ENCODE measurements at places on chromosomes 3 and 15.

DNA sequence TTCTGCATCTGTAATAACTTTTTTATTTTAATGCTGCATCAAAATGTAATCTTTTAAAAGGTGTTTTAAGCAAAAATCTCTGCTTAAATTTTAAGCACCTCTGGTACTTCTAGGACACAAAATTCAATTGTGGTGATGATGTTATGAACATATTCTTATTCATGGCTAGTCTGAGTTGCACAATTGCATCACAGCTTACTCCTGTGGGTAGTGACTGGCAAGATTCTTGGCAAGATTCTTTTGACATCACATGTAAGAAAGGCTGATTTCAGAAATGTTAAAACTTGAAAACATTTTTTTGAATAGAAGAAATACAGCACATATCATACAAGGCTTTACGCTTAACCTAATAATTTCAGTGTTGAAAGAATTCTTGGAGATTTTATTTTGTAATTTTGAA is 35.7 kb downstream of the IQCH start:
- DNase-seq, result no peak

DNA sequence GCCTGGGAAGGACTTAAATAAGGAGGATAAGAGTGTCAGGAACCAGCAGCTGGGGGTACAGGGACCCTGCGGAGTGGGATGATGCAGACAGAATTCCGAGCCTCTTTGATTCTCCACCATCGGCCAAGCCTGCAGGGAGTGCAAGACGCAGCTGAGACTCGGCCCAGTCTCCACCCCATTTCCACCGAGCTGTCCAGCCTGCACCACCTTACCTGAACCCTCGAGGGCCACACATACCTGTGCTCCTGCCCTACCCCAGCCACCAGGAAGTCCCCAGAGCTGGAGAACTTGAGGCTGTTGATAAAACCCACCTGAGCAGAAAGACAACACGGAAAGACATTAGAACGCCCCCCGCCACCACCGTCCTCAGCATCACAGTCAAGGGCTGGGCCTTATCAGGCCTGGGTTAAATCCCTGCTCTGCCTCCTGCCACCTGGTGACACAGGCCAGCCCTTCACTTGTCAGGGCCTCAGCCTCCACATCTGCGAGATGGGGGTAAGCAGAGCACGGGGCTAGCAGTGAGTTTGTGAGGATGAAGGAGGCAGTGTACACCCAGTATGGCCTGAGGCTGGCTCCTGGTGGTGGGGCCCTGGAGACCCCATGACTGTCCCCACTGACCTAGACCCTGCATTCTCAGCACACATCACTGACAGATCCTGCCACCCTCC is 8.1 kb downstream of the RRP9 start:
- DNase-seq, result no peak

DNA sequence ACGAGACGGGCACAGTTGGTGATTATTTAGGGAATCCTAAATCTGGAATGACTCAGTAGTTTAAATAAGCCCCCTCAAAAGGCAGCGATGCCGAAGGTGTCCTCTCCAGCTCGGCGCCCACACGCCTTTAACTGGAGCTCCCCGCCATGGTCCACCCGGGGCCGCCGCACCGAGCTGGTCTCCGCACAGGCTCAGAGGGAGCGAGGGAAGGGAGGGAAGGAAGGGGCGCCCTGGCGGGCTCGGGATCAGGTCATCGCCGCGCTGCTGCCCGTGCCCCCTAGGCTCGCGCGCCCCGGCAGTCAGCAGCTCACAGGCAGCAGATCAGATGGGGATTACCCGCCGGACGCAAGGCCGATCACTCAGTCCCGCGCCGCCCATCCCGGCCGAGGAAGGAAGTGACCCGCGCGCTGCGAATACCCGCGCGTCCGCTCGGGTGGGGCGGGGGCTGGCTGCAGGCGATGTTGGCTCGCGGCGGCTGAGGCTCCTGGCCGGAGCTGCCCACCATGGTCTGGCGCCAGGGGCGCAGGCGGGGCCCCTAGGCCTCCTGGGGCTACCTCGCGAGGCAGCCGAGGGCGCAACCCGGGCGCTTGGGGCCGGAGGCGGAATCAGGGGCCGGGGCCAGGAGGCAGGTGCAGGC is 318.0 kb downstream of the FGF12 start:
- DNase-seq, result no peak

- no peak for DNase-seq
Observed at GRCh38 chr3:46460051-46460450, 4.7 kb downstream of the LTF start.

DNA sequence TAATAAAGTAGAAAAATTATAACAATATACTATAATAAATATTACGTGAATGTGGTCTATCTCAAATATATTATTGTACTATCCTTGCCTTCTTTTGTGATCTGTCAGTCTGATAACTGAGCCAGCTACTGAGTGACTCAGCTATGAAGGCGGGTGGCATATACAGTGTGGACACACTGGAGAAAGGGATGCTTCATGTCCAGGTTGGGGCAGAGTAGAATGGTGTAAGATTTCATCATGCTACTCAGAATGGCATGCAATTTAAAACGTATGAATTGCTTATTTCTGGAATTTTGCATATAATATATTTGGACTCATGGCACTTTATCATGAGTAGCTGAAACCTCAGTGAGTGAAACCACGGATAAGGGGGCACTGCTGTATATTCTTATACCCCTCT is 172.9 kb upstream of the TBC1D5 start:
- DNase-seq, result no peak

- DNase-seq, result no peak
Observed at GRCh38 chr3:142604940-142605339, 8.7 kb downstream of the PLS1 start.

DNA sequence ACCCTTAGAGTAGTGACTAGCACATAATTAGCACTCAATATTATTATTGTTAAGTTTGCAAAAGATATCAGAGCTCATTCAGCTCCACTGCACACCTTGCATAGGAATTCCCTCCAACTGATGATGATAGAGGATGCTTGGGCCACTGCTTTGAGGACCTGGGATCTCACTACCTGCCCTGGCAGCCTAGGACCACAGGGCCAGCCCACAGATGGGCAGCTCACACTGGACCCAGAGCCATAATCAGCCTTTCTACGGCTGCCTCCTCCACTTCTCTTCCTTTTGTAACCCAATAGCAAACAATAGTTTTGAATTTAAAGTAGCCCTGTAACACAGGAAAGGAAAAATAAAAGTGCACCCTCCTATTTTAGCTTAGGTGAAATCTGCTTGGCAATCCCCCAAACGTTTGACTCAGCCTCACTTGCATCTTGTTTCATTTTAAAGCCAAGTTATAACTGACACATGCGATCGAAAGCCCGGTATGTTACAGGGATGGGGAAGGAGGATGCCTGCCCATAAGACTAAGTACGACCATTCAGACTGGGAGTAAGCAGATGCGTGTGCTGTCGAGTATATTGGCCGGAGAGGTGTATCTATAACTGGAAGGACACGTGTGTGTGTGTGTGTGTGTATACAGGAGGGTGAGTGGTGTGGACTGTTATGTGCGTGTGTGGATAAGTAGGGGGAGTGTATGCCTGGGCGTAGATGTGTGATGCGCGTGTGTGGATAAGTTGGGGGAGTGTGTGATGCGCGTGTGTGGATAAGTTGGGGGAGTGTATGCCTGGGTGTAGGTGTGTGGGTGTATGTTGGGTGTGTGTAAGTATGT is 65.9 kb downstream of the CPN2 start:
- no peak for DNase-seq

DNA sequence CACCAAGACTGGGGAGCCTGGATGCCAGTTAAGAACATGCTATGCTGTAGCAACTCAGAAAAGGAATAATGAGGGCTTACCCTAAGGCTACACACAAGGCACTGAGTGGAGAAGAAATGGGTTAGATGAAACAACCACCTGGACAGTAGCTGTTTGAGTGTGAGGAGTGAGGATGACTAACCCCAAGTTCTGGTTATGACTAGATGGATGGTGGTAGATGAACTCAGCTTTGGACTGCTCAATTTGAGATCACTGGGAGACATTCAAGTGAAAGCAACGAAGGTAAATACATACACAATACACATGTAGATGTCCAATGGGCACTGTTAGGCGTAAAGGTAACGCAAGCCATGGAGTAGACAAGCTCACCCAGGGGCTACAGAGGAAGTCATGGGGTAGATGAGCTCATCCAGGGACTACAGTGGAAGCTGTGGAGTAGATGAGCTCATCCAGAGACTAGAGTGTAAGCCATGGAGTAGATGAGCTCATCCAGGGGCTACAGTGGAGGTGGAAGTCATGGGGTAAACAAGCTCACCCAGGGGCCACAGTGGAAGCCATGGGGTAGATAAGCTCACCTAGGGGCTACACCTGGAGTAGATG is 98.3 kb downstream of the ANO10 start:
- DNase-seq, result no peak

- DNase-seq, result no peak
Observed at GRCh38 chr3:179921500-179921899, 115.2 kb downstream of the PEX5L start.

- no peak for DNase-seq
Observed at GRCh38 chr15:75346796-75347221, at the start of gene NEIL1. NEIL1 (plus strand) TSS chr15:75347039; CDS start chr15:75348906, 1,867 bp downstream.

- DNase-seq, result no peak
Observed at GRCh38 chr3:131082246-131082645, 55.6 kb downstream of the NEK11 start.

- DNase-seq, result peak; percentile 47
Observed at GRCh38 chr3:113948015-113948917, 453 bp downstream of the ZDHHC23 start.

DNA sequence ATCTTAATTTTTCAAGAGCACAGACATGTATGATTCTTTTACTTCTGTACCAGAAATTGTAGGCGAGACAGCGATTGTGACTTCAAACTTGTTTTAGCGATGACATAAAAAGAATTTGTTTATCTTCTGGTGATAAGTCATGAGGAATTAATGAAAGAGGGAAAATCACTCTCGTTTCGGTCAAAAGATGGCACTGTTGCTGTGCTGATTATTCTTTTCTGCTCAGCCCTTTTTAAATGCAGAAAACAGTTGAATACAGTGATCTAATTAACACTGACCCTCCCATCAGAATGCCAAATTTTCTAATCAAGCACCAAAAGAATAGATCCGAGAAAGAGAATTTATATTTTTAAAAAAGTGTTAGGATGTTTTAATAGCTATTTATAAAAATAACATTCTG is 52.6 kb downstream of the NSUN3 start:
- no peak for DNase-seq

DNA sequence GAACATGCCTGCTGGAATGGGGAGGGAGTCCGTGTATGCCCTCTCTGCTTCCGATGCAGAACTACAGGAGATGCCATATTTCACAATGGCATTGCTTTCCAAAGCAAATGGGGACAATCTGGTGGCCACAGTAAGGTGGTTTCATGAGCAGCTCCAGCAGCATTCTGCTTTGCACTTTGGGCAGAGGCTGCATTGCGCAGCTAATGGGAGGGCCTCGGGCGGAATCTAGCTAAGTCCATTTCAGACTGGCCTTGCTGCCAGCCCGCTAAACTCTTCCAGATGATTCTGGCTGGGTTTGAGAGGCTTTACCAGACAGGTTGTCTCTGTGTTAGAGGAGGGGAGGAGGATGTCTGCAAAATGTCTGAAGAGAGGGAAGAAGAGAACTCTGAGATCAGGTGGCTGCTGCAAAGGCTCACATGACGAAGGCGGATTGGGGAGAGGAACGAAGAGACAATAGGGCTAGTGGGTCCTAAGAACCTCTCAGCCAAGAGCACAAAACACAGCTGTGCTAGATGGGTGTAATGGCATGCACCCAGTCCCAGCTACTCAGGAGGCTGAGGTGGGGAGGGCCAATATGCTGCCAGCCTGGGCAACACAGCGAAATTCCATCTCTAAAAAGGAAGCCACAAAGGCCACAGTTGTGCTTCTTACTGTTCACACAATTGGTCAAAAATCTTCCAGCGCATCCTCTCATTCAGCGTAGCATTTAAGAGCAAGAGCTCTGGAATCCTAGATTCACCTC is 63.7 kb downstream of the BDH1 start:
- DNase-seq, result no peak

- no peak for DNase-seq
Observed at GRCh38 chr3:14047841-14048240, 76.8 kb downstream of the CHCHD4 start.

- DNase-seq, result peak; percentile 18
Observed at GRCh38 chr15:99434506-99435112, 131.2 kb upstream of the MEF2A start.

DNA sequence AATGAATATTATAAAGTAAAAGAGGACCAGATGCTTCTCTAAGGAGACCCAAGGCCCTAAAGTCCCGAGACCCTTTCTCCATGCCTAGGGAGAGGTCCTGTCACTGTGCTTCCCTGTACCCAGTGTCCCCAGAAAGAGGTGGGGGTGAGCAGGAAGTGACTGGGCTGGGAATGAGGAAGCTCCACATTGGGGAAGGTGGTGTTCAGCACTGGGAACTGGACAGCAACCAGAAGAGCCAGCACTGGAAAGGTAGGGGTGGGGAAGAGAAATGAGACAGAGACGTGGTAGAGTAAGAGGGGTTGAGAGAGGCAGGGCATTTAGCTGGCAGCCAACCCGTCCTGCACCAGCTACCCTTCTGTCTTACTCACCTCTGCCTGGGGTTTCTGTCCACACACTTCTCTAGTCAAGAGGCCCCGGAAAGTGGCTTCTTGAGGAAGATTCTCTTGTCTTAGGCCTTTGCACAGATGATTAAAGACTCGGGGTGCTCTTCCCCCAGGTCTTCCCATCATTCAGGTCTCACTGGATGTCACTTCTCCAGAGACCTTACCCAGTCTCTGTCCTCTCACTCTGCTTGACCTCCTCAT is 12.2 kb downstream of the RRP9 start:
- DNase-seq, result no peak

DNA sequence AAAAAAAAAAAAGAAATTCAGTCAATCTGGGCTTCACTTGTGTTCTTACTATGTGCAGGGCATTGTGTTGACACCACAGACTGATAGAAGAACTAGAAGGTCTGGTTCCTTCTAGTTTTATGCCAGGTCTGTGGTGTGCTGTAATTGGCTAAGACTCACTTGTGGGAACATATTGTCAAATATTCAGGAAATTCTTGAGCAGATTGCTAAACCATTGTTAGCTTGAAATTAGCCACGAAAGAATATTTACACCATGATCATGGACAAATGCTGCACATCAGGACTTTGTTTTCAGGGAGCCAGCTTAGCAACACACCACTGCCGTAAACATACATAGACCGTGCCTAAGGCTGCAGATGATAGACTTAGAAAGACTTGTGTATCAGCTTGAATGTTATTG is 74.6 kb downstream of the GTPBP8 start:
- no peak for DNase-seq

GRCh38 chr3:69164296-69164695 is 41.9 kb upstream of the LMOD3 start:
- no peak for DNase-seq

- DNase-seq, result no peak
Observed at GRCh38 chr3:39056151-39056550, 4.3 kb downstream of the WDR48 start.
